Stimulated activated CD4-positive, alpha-beta T cell treated with anti-CD3 and anti-CD28 coated beads, TNF-alpha, amount 100 ng/mL, for 1 hour (primary cell): ENCODE measurements at places on chromosomes 7 and 10.

DNA sequence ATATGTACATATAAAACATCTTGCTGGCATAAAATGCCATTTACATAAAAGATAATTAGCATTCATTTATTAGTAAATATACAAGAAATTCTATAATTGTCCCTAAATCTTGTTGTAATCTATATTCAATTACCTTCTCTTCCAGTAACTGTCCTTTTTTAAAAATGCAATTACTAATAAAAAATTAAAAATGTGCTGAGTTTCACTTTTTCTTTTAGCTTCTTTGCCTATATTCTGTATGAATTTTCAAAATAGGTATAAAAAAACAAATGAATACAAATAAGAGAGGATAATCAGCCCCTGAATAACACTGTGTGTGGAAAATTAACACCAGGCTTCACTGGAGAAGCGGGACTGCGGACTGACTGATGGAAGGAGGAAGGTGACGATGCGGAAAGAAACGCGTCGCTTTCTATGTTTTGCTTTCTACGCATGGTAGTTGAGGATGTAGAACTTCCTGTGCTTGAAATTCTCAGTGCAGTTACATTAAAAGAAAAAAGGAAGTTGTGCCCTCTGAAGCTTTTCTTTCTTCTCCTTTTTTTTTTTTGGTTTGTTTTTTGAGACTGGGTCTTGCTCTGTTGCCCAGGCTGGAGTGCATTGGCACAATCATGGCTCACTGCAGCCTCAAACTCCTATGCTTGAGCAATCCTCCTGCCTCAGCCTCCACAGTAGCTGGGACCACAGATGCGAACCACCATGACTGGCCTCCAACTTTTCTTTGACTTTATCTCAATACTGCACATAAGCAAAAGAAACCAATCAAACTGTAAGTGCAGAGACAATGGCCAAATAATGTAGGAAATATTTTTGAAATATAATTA lies 7.4 kb upstream of the ZMYND11 start:
- no peak for DNase-seq

- DNase-seq, result no peak
Measured at GRCh38 chr7:102295346-102296178, 8.9 kb downstream of the SH2B2 start.

GRCh38 chr7:149067869-149068268 lies 22.6 kb downstream of the ZNF786 start:
- DNase-seq, result no peak

GRCh38 chr10:29131952-29132547 lies 156.8 kb upstream of the LYZL1 start:
- no peak for DNase-seq

DNA sequence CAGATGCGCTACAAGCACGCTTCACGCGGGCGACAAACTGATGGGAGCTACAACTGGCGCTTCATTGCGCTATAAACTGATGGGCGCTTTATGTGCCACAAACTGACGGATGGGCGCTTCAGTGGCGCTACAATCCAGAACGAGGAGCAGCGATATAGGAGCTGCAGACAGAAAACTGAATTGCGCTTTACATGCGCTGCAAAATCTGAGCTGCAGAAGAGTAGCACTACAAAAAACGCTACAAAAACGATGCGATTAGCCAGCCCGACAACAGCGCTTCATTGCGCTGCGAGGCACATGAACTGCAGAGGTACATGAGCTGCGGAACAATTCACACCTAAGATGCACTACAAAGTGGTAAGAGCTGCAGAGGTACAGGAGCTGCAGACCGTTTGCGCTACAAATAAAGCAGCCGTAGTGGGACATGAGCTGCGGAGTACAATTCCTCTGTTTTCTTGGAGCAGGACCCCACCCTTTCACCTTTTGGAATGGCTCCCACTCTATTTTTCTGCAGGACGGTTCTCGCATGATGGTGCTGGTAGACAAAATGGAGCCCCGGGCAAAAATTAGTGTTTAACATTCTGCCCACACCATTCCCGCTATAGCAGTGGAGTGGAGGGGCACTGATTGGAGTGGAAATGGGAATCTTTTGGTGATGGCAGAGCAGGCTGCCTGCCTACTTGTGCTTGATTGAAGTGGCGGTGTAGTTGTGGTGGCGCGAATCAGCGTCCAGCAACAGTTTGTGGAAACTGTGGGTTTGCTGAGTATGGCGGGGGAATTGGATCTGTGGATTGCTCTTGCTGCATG lies 1.2 kb upstream of the SGCE start:
- no peak for DNase-seq

- no peak for DNase-seq
Measured at GRCh38 chr10:20313665-20314064, 497.4 kb downstream of the PLXDC2 start.

- no peak for DNase-seq
Measured at GRCh38 chr10:42969147-42969546, 107.7 kb upstream of the RET start.

- DNase-seq, result no peak
Measured at GRCh38 chr7:73443548-73444255, 10.1 kb downstream of the FZD9 start.

DNA sequence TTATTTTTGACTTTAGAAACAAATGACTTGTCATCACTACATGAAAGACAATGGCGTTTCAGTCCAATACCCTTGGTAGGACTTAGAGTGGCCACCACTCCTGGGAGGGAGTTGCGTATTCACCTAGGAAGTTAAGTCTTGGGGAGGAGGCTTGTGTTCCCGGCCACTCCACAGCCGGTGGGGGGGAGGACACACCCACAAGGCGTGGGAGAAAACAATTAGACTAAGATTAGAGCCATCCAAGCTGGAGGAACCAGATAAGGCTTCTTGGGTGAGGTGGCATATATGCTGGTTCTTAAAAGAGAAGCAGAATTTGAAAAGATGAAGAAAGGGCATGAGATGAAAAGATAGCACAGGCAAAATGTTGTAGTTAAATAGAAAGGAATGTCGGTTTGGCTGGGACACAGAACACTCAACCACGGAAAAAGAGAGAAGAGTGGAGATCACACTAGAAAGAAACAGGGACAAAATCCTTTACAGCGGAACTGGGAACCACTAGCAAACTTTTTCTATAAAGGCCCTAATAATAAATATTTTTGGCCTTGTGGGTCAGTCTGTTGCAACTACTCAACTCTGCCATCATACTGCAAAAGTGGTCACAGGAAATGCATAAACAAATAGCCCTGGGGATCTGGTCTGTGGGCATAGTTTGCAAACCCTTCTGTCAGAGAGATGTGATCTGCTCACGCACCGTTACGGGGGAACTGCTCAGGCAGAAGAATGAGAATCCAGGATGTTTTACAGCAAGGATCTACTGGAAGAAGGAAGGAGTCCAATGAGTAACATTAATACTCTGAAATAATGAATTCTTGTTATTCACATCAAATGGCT lies 651.8 kb downstream of the PARD3 start:
- no peak for DNase-seq

GRCh38 chr7:17487343-17487742 lies 188.9 kb downstream of the AHR start:
- DNase-seq, result no peak

GRCh38 chr7:44154703-44155102 lies 13.6 kb upstream of the MYL7 start:
- DNase-seq, result no peak
